ENCODE measurements at places on chromosomes 3 and 15.

- DNase-seq: no peak
Measured at GRCh38 chr3:106688464-106688863, 688.8 kb upstream of the CCDC54 start.

- DNase-seq: no peak
Measured at GRCh38 chr3:171831936-171832335, 11.2 kb upstream of the TMEM212 start.

- peak; percentile 5 for DNase-seq
Measured at GRCh38 chr15:91589360-91589759, 264.1 kb upstream of the SLCO3A1 start.

GRCh38 chr15:30671309-30671708 is 45.4 kb downstream of the ARHGAP11B start:
- no peak for DNase-seq

DNA sequence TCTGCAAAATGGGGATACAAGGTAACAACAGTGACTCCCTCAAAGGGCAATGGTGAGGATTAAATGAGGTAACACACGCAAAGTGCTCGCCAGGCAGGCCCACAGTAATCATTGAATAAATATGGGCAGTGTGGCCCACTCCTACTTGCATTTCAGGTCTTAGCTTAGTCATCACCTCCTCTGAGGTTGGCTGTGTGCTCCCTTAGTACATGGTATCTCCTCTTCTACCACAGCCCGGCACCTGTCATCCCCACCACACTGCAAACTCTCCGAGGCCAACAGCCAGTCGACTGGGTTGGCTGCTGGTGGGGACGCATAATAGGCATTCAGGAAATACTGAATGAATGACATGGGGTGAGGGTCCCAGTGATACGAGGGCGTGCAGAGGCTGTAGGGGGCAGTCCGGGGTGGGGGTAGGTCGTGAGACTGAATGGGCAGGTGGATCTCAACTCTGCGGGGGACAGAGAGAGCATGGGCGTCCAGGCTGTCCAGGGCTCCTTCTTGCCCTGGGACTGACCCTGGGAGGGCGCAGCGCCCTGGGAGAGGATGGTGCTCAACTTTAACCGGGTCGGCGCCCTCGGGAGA is 375 bp upstream of the MYZAP start:
- no peak for DNase-seq

DNA sequence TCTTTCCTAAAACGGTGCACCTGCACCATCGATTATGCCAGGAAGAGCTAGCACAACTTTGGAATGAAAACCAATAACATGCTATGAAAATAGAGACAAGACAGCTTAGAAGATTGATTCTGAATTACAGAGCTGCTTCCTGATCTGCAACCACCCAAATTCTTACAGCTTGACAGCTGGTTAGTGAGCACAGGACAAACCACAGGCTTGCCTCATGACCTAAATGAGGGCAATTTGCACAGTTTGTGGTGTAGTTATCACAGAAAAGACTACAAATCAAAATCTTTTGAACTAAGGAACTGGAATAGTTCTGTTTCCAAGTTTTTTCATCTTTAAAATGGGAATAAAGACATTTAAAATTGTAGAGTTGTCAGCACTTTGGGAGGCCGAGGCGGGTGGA is 533.5 kb downstream of the NAALADL2 start:
- no peak for DNase-seq

DNA sequence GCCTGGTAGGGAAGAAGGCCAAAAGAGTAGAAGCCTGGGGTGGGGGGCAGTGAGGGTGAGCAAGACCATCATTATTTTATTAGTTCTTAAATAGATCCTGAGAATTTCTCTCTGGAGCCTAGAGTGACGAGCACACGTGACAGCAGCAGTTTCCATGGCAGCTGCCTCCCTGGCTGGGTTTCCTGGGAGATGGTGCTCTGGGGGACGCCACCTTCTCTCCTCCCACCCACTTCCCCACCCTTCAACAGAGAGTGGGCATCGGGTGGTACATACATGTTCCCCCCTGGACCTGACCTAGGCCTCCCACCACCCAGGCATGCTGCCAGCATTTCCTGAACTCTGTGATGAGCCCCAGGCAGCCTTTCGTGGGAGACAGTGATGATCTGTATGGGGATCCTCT is 12.9 kb downstream of the CELF6 start:
- no peak for DNase-seq

- DNase-seq: no peak
Measured at GRCh38 chr15:89364341-89364740, 29.7 kb upstream of the POLG start.

DNA sequence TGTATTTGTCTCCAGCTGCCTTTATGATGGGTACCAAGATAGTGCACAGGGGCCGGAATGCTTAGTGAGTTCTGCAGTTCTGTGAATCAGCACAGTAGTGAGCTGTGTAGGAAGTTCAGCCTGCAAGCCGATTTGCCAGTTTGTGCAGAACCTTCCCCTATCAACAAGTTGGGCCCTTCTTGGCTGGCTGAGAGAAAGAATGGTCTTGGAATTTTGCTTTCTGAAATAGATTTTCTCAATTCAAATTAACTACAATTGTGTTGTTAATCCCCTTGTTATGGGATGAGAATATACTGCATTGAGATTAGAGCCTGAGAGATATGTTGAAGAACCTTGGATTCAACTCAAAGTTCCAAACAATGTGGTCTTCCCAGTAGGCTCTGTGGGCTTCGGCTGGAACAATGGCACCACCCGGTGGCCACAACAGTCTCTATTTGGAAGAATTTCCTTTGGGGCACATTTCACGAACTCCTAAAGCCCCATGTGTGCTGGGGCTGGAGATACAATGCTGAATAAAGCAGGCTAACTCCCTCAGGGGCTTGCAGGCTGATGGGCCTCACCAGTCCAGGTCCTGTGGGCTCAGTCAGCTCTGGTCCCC is 59.1 kb downstream of the TRIM42 start:
- no peak for DNase-seq

DNA sequence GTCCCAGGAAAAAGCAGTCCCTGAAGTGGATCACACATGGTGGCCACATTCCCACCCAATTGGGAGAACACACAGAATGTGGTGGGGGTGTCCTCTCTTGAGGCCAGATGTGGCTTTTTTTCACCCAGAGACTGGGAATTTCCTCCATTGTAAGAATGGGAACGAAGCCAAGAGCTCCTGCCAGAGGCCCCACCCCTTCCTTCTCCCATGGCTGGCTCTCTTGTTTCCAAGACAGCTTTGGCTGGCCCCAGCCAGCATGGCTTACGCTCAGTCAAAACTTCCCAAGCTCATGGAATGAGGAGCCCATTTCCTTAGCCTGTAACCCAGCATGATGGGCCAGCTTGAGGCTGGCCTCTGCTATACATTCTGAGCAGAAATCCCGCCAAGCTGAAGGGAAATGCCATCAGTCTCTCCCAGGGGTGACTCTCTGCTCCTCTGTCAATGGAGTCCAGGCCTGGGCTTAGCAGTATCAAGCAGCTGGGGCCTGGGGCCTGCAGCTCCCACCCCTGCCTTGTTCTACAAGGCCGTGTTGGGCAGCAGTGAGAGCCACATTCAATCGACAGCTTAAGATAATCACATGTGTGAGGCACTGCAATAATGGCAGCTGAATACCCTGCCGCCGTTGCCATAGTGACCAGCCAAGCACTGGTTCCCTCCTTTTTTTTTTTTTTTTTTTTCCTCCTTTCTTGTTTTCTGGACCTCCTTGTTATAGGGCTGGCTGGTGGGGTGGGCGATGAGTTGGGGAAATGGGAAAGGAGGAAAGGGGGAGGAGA is 142.4 kb downstream of the EPHB1 start:
- no peak for DNase-seq

DNA sequence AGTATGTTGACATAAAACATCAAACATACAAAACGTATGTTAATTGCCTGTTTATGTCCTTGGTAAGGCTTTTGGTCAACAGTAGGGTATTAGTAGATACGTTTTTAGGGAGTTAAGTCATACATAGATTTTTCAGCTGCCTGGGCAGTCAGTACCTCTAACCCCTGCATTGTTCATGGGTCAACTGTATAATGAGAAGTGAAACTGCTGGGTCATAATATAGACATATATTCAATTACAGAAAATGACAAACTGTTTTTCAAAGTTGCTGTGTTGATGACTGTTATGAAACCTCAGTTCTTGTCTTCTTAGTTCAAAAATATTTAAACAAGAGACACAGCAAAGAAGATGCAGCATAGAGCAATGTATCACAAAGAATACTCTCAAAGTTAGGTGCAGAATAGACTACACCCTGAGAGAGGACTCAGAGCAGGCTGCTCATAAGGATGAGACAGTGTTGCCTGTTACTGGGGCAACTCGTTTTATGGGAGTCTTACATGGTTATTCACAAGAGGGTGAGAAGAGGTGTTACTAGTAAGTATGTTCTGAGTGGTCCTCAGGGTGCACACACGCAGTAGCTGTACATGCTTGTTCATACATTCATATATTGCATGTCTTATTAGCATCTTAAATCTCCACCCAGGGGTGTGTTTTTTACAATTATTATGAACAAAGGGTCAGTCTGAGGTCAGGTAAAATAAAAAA is 53.1 kb upstream of the ADAMTS17 start:
- no peak for DNase-seq

DNA sequence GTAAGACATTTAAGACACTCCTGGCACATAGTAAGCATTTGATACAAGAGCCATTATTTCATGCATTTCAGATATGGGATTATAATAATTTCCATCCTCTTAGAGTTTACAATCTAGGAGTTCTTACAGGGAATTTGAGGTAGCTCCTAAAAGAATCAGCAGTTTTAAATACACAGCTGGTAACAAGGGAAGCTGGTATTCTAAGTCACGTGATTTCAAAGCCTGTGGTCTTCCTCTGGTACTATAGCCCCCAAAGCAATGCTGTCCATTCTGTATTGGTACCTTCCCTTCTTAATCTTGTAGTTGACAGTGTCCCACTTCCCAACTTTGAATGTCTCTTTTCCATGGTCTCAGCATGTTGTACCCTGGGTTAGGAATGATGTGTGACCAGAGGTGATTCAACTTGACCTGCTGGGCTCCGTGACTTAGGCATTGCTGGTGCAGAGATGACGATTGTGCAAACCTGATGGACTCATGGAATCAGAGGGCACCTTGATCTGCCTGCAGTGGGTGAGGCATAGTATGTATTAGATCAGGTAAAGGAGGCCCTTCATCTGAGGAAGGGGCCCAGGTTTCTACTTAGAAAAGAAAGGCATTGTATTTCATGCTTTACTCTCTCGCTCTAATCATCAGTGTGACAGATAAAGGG is 122.9 kb downstream of the AKAP13 start:
- DNase-seq: no peak

GRCh38 chr3:110623571-110623970 is 448.0 kb upstream of the NECTIN3 start:
- no peak for DNase-seq

DNA sequence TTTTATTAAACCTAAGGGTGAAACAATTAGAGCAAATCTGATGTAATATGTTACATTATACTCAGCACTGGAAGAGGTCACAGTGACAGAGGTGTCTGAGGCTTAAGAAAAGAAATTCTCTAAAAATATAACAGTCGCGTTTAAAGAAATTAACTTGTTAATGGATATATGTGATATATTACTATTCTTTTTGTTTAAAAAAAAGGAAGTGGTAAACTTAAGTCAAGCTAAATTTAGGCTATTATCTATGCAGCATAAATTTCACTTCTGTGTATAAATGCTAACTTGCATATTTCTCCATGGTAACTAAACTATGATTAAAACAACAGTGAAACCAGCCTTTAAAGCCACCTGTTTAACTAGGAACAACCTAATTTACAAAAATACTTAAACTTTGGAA is 191.3 kb downstream of the FOXP1 start:
- DNase-seq: no peak

DNA sequence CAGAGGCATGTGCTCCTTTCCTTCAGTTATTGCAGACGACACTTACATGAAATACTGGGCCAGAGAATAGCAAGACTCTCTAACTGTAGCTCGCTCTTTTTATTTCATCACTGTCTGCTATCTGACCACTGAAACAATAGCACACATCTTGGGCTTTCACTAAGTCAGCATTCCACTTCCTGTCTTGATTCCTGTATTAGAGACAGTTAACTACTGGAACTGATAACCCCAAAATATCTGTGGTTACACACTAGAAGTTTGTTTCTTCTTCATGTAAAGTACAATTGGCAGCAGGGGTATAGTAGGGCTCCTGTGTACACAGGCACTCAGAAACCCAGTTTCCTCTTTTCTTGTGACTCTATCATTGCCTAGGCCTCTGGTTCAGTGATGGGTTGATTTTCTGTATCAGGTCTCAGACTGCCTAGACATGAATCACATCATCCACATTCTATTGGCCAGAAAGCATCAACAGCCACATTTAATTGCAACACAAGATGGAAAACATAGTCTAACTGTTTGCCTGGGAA is 230.2 kb upstream of the CD96 start:
- DNase-seq: no peak

- DNase-seq: no peak
Measured at GRCh38 chr15:96472681-96473080, 142.2 kb downstream of the NR2F2 start.

- no peak for DNase-seq
Measured at GRCh38 chr15:28078191-28078719, 20.9 kb downstream of the OCA2 start.

GRCh38 chr3:13338231-13338630 is 81.9 kb downstream of the NUP210 start:
- DNase-seq: no peak

- no peak for DNase-seq
Measured at GRCh38 chr3:150421256-150421655, 13.2 kb downstream of the TSC22D2 start.

GRCh38 chr3:153897025-153897723 is 224.0 kb upstream of the ARHGEF26 start:
- no peak for DNase-seq

- no peak for DNase-seq
Measured at GRCh38 chr15:80967451-80967850, 22.2 kb downstream of the MESD start.

DNA sequence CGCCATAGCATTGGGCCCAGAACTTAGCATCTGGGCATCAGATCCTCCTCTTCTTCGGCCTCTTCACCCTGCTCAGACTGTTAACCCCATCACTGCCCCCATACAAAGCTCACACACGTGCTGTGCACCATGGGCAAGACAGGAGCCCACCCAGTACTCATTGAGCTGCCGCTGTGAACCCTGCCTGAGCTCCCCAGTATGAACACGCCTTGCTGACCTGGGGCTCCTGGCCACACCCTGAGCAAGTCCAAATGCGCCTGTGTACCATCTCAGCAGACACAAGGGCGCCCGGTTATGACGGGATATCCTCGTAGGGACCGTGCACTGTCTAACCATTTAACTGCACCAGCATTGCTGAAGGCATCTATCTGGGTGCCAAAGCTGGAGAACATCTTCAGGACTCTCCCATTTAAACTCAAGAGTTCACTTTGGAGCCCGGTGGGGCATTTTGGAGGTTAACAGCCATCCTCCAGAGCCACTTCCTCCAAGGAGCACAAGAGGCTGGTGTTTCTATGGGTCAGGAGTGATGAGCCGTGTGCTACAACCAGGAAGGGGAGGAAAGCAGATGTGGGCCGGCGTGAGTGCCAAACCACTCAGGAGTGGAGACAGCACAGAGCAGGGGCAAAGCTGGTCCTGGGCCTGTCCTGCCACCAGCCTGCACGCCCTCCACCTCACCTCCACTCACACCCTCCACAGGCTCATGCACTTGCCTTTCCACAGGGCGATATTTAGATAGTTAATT is 12.1 kb downstream of the PRR23E start:
- DNase-seq: no peak

- no peak for DNase-seq
Measured at GRCh38 chr15:69046781-69047180, 32.3 kb downstream of the NOX5 start.

GRCh38 chr3:71103430-71103921 is 480.1 kb downstream of the FOXP1 start:
- no peak for DNase-seq
